ENCODE measurements at places on chromosomes 4 and X.

DNA sequence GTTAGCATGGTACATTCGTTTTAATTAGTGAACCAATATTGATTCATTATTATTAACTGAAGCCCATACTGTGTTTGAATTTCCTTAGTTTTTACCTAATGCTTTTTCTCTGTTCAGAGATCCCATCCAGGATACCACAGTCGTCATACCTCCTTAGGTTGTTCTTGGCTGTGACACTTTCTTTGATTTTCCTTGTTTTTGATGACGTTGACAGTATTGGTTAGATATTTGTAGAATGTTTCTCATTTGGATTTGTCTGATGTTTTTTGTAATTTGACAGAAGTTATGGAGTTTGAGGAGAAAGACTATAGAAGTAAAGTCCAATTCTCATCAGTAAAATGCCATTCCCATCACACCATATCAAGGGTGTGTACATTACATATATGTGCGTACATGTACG lies 16.2 kb upstream of the RAP2C start:
- no peak for DNase-seq

- no peak for DNase-seq
Observed at GRCh38 chr4:55744369-55744768, 75.2 kb upstream of the EXOC1L start.

DNA sequence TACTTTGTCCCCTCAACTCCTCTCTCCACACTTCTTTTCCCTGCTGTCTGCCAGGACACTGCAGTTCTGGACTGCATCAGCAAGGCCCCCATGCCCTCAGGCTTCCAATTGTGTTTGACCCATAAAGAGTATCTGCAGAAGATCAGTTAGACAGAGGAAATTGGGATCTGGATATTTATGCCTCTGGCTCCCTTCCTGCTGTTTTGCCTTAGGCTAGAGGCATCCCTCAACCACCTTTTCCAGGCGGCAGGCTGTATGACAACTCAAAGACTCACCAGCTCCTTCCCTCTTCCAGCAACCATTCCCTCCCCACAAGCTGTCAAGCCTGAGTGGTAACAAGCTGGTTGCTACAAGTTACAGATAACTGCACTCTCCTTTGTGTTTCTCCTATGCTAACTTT lies 66.4 kb upstream of the NDP start:
- no peak for DNase-seq

DNA sequence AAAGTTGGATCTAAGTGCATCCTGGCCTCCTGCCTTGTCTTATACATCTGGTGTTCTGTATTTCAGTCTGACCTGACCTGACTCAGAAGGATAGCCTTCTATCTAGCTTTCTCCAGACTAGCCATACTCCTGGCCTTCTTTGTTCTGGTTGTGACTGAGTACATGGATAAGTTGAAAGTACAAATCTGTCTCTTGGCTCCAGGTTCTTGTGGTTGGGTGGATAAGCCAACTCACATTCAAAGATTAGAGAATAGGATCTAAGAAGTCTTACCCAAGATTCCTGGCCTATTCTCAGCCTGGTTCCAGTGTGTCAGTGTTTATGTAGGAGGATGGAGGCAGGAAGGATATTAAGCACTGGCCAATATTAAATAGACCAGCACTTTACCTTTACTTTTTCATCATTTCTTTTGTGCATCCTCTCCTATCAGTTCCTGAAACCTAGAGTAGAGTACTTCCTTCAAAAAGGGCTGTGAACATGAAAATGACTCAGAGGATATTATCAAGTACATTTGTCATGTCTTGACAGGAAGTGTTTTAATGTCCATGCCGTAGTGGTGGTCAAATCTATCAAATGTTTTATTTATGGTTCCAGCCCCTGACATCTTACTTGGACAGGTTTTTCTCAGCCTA lies 123.5 kb downstream of the IL15 start:
- no peak for DNase-seq

DNA sequence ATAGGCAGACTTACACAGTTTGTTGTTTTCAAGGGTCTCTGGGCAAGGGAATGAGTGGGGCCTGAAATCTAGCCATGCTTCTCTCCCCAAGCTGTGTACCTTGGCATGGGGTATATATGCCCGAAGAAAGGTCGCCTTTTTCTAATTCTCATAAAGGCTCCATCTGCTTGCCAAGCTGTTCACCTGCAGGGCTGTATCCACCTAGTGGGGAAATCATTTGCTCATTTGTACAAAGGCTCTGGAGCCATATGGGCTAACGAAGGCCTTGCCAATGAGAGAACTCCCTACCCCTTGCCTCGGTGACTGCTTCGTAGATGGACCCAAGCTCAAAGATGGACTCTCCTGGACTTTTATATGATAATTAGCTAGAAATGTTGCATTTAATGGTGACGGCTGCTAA lies 1097.0 kb downstream of the PDHA2 start:
- no peak for DNase-seq

- no peak for DNase-seq
Observed at GRCh38 chrX:121876305-121876704, 828.9 kb downstream of the GLUD2 start.

DNA sequence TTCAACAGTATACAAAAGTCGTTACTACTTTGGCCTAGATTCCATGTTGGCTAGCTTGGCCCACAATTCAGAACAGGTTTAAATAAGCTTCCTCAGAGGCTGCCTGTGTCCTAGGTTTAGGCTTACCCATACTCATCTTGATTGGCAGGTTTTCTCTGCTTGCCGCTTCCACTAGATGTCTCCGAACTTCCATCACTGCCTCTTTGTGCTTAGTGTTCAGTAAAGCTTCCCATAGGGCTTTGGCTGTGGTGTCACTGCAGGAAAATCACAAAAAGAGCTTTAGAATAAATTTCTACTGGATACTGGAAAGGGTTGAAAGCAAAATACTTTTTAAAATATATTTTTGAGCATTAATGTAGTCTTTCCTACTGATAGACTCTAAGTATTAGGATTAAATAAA lies 52.4 kb downstream of the SCFD2 start:
- DNase-seq, result no peak

DNA sequence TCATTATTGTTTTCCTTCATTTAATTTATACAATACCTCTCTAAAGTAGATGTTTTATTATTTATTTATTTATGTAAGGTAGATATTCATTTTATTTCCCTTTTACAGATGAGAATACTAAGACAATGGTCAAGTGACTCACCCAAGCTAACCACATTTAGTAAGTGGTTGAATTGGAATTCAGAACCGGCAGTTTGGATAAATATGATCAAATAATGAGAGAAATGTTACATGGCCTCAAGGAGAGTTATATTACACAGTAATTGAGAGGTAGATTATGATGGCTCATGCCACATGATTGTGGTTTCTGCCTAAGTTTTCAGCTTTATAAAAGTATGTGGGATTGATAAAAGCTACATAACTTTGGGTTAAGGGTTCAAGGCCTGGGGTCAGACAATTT lies 239.4 kb upstream of the BOD1L1 start:
- no peak for DNase-seq

- no peak for DNase-seq
Observed at GRCh38 chr4:38210396-38211114, 250.4 kb downstream of the PTTG2 start.

DNA sequence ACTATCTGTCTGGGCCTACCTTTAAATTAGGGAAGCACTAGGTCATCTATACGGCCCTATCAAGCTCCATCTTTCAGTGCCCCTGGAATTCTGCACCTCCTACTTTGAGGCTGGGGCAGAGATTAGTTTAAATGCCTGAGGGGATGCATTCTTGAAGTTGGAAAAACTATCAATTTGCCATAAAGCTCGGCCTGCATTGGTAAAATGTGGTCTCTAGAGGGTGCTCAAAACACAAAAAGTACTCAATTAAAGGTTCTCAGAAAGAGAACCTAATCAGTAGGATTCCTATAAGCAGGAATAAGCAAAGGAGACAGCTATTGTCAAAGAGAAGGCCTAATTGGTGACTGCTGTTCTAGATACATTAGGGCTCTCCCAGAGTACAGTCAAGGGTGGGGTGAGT lies 111.7 kb downstream of the AMER1 start:
- DNase-seq, result no peak

DNA sequence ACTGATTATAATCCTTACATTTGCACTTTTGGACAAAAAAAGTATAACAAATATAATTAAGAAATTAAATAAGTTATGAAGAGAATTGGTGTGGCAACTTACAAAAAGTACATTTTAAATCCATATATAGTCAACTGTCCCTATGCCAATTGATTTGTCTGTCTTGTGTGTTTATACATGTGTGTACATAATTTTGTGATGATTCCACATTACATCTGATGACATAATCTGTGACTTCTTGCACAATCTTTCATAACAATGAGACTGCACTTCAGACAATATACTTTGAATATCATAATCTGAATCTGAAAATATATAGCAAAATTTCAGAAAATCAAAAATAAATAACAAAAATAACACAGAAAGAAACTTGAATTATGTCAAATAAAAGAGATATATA lies 953.4 kb downstream of the FAT4 start:
- DNase-seq, result no peak

DNA sequence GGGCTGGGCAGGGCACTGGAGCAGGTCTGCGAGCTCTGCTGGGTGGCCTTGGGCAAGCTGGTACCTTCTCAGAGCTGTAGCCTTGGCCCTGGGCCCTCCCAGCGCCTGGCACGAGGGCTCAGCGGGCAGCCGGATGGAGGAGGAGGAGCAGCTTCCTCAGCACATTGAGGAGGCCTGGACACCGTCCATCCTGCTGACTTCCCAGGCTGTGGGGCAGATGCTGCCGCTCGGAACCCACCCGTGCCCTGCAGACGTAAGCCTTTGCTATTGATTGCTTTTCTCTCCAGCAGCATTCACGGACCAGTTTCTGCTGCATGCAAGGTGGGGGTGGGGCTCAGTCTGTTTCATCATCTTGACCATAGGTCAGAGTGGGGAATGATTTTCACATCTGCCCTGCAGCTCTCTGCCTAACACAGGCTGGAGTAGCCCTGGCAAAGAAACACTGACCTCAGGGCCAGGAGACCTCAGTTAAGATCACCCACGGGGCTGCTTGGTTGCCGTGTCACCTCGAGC lies 80.7 kb upstream of the PSAPL1 start:
- DNase-seq, result no peak

DNA sequence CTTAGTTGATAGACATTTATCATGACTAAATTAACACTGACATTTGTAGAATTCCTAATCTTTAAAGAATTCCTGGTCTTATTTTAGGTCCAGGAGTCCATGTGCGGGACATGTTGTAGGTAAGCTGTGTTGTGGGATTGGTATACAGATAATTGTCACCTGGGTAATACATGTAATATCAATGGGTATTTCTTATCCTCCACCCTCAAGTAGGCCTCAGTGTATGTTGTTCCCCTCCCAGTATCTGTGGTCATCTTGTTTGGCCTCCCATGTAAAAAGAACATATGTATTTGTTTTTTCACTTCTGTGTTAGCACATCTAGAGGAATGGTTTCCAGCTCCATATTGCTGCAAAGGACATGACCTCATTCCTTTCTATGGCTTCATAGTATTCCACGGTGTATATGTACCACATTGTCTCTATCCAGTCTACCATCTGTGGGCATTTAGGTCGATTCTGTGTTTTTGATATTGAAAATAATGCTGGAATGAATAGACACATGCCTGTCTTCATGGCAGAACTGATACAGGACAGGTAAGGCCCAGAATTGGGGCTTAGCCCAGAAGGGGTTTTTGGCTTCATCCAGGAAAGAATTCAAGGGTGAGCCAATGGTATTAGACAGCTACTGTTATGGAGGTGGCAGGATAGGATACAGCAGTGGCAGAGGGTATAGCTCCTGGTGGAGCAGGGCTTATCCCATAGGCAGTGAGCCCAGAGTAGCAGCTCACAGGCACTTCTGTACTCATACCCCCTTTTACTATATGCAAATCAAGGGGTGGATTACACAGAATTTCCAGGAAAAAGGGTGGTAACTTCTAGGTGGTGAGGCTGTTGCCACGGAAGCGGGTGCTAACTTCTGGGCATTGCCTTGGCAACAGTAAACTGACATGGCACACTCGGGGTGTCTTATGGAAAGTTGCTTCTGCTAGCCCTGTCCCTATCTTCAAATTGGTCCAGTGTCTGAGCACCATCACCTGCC lies 66.1 kb upstream of the WDR1 start:
- peak; percentile 9 for DNase-seq

DNA sequence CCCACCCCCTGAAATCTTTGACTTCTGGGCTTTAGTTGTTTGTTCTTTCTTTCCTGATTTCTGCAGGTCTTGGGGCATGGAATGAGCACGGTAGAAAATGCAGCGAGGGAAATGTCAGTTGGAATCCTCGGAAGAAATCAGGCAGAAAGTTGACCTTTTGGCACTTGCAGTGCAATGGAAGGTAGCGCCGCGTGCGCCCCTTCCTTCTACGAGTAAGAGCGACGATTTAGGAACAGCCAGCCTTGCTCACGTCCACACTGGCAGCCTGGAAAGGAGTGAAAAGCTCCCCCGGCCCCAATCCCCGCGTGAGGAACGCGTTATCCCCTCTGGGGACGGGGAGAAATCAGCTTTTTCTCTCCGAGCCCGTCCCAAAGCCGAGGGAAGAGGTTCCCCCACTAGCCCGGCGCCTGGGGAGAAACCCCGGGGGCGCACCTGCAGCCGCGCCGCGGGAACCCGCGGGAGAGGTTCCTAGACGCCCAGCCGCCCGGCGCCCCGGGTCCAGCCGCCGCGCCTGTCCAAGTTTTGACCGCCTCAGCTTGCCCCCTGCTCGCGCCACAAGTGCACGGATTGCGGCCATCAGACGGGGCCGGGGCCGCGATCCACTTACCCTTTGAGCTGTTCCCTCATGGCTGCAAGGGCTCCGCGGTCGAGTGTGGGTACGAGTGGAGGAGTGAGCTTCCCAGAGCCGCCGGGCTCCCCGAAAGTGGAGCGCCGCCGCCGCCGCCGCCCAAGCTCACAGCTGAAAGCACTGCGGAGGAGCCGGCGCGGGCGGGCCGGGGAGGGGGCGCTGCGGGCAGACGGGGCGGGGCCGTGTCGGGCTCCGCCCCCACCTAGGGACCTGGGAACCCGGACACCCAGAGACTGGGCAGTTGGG lies 194.6 kb upstream of the FTHL17 start:
- DNase-seq, result no peak

GRCh38 chr4:41160856-41161255 lies 53.5 kb downstream of the APBB2 start:
- DNase-seq, result no peak

DNA sequence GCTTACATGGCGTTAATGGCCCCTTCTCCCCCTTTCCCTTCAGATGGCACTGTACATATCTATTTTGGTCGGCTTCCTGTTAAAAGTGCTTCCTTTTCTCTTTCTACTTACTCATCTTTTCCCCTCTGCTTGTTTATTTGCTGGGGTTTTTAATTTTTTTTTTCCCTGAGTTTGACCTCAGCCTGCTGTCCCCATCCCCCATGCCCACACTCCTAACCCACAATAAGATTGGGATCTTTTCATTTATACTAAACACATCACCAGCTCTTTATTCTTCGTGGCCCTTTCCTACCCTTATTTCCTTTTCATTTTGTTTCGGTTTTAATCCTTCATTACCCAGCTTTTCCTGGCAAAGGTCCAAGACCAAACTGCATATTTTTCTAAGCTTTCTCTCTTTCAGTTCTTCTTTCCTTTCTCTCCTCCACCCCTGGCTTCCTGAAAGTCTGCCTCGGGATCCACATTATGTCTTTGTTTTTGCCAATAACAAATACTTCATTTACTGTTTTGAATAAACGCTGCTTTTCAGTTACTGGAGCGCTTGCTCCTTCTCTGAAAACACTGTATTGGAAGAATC lies 152.0 kb upstream of the USP9X start:
- no peak for DNase-seq
